ENCODE measurements at places on chromosomes 2 and 18.

DNA sequence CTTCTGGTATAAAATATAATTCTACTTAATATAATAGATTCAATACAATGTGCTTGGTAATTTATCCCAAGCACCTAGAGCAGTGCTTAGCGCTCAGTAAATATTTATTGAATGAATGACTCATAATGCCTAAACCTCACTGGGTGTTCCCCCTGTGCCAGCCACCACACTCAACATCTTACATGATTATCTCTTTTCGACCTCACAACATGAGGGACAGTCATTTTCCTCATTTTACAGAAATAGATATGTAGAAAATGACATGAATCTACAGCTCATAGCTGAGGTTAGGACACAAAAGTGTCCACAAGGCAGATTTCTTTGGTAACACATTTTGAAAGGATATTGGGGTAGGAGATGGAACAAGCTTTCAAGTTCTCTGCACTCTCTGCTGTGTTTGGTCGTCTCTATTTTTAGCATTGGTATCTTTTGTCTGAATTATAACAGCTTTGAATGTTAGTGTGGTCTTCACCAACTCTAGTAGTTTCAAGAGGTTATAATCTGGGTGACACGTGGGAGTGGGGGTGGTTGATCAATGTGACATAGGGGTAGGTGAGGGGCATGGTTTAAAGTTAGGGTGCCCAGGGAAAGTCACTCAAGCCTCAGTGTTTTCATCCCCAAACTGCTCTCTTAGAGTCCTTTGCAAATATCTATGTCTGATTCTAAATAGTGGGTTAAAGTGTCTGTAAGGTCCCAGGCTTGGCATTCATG lies 9.8 kb downstream of the MYOM1 start:
- no peak for DNase-seq

- DNase-seq: peak; percentile 78
Measured at GRCh38 chr2:67883316-67884087, 179.3 kb downstream of the C1D start.

DNA sequence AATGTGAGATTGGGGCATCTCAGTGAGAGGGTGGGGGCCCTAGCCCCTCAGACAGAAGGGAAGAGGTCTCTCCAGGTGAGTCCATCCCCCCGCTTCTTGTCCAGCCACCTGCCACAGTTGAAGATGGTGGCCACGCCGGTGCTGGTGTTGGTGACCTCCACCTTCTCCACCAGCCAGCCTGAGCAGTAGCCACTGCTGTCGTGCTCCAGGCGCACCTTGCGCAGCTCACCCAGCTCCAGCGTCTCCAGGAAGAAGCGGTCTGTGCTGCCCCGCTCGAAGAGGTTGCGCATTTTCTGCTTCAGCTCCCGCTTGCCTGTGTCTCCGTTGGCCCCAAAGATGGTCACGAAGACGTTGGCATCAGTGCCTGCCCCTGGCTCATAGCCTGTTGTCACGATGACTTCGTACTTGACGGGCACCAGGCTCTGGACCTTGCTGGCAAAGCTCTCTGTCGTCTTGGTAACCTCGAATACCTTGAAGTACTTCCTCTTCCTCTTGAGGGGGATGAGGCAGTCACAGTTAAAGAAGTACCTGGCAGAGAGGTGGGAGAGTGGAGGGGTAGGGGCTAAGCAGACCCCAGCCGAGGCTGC lies 179.5 kb downstream of the LOXHD1 start:
- no peak for DNase-seq

- no peak for DNase-seq
Measured at GRCh38 chr2:14942987-14943386, 310.5 kb downstream of the LRATD1 start.

GRCh38 chr2:68387408-68388350 lies 22.6 kb downstream of the PLEK start:
- no peak for DNase-seq

- DNase-seq: peak; percentile 85
Measured at GRCh38 chr2:8676191-8676920, 5.5 kb upstream of the ID2 start.

- DNase-seq: no peak
Measured at GRCh38 chr2:195106681-195107380, 550.2 kb upstream of the SLC39A10 start.

All from foreskin melanocyte (primary cell).